ENCODE measurements at places on chromosomes 3 and 15. TPM values are rescaled to one million over a fixed set of nuclear protein-coding genes. Genes with fewer than 3 reads are reported as not detected.

Gene GOLGA6L7
- not detected for total RNA-seq

Gene ZSCAN2
- 11.9 TPM for total RNA-seq

Gene ENTPD3
- total RNA-seq, result not detected

Gene SERPINI2
- not detected for total RNA-seq

Gene TP63
- total RNA-seq, result not detected

Gene CTXN2
- total RNA-seq, result not detected

Gene MUSTN1
- total RNA-seq, result not detected

Gene LRCH3
- total RNA-seq, result 27.0 TPM

Gene TRNT1
- total RNA-seq, result 32.7 TPM

Gene EIF4G1
- total RNA-seq, result 341 TPM

Gene RLBP1
- 6.6 TPM for total RNA-seq

Gene MAP6D1
- 3.2 TPM for total RNA-seq

Gene SPSB4
- not detected for total RNA-seq
